Head of caudate nucleus (tissue), 42 donors: ENCODE measurements at places on chromosomes 4 and X.

DNA sequence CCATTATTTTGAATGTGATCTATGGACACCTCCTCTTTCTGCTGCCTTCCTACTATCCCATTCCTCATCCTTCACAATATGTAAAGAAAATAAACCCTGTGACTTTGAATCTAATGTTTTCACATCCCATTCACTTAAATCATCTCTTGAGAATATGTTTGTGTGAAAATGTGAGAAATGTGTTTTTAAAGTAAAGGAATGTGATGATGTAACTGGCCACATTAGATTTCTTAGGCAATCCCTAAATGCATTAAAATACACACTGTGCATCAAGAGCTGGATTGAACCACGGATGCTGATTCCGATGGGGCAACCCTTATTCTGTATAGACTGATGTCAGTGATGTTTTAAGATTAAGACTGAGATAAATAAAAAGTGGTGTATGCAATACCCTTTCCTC, 558.9 kb upstream of the TENM3 start:
- DNase-seq, result no peak

- DNase-seq, result no peak
Measured at GRCh38 chrX:13854003-13854402, 37.1 kb upstream of the GPM6B start.

DNA sequence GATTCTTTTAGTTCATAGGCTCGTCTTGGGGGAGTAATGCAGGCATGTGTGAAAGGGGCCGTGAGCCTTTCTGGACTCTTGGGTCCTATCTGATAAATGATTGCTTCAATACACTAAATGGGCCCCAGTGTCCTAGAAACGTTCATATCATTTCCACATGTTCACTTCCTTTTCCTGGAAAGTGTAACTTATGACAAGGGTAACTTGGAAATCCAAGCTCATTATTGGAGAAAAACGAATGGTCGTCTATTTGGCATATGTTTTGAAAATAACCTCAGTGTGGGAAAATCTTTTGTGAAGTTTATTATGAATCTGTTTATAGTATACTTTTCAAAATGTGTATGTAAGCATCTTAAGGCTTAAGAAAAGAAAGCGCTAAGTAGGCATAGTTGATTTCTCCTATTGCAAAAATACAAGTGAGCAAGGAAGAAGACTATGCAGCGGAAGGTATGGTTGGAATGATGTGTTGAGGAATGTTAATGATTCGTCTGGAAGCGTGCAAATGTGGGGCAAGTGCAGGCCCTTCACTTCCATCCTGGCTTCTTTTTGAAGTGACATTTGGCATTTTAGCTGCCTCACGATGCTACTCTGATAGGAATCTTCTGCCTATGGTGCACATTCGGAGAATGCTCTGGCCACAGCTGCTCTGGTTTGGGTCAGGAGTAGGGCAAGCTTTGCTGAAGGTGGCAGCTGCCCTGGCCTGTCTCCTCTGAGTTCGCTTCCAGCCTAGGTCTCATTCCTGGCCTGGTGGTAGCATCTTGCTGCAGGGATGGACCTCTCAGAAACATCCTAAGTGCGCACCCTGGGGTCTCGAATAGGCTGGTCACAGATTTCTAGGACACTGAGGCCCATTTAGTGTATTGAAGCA, 49.5 kb upstream of the STOX2 start:
- no peak for DNase-seq

- no peak for DNase-seq
Measured at GRCh38 chr4:123234955-123235354, 161.6 kb upstream of the SPRY1 start.

GRCh38 chr4:93030670-93031069, 726.9 kb downstream of the GRID2 start:
- no peak for DNase-seq

GRCh38 chr4:76981644-76982043, 32.1 kb downstream of the SEPTIN11 start:
- no peak for DNase-seq

DNA sequence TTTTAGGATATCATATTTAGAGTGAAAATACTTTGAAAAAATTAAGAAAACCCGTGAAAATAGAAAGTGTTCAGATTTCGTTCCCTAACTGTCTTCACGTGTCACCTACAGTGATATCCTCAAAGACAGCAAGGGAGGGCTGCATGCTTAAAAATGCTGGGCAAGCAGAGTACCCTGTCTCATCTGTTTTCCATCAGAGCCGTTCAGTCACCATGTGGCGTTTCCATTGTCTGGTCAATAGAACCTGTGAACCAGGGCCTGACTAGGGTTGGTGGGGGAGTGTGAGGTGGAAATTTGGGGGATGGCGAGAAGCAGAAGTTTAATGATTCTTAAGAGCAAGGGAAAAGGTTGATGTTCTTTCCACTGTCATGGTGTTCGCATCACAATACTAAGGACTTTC, 173.9 kb downstream of the BMPR1B start:
- no peak for DNase-seq

- DNase-seq, result no peak
Measured at GRCh38 chr4:4735870-4736269, 123.6 kb upstream of the MSX1 start.

DNA sequence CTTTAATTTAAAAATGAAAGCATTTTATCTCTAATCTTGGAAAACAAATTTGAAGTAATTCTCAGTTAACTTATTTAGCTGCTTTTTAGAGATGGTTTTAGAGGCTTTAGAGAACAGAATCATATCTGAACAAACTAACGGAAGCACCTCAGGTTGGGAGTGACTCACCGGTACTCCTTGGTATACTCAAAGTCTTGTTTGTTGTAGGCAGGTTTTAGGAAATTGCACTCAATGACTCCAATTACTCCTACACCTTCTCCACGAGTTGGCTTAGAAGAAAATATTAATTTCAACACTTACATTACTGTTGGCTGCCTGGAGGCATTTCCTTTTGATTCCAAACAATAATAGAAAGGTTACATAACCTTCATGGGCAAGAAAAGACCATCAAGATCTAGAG, 23.6 kb downstream of the MORC4 start:
- no peak for DNase-seq

DNA sequence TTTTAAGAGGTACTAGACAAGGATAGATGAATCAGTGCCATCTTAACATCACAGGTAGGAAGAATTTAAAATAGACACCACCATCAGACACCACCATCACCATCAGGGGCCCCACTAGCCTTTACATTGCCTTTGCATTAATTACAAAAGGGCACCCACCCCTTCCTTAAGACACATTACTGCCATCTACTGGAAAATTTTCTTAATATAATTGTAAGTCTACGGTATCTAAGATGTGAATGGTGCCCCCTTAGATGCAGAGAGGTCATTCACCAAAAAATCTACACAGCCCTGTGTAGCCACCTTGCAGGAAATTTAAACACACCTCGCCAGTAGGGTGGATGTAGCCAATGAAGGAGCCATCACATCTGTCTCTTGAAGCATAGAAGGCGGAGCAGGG, 184.1 kb downstream of the MID1IP1 start:
- DNase-seq, result no peak

DNA sequence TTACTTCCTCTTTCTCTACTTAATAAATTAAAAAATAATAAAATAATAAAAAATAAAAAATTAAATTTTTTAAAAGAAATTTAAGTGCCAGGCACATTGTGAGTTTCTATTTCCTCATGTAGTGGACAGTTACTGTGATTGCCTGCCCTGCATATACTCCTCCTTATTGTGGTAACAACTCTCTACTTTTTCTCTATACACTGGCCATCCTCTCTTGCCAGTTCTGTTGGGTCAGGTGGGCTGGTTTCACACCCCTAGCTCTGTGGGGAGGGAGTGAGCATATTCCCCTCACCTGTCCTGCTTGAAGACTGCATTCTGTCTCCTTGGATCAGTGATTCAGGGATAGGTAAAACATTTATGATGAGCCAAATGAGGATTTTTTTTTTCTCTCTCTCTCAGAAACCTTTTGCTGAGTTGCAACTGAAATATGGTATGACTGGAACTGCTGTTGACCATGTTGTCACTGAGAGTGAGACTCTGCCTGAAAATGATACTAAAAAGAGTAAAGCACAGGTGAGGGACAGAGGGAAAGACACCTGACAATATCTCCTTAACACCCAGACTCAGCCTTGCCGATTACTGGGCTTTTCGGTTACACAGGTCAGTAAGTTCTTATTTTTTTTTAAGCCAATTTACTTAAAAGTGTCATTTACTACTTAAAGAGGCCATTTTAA, 37.2 kb downstream of the CXXC4 start:
- DNase-seq, result no peak

GRCh38 chr4:156654410-156654809, 317.2 kb downstream of the PDGFC start:
- DNase-seq, result no peak

DNA sequence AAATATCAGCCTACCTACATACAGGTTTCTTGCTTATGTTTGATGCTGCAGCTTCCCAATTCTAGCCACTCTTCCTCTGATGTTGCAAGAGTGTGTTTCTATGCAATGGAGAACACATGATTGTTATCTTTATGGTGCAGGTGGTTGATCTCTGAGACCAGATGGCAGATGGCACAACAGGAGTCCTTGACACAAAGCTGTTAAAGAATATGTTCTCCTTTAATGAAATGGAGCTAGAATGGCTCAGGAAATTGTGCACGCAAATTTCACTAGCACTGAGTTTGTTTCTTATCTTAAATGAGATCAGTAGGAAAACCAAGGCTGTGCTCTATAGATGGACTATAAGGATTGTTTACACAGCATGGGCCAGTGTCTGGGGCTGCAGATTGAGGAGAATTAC, 29.9 kb upstream of the TTC29 start:
- DNase-seq, result no peak

DNA sequence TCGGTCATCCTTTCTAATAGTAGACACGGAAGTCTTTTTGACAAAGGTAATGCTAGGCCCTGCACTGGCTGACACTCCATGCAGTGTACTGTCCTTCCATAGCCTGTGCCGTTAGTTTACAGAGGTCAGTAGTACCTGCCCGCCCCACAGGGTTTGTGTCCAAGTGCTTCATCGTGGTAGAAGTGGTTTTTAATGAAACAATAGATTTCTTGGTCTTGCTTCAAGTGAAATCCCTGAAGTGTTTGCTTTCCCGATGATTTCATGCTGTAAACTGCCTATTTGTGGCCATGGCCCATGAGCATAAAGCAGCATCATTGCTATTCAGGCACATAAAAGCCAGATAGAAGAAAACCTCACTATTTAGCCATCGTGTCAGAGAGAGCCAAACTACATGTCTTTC, 139.3 kb downstream of the GPR143 start:
- DNase-seq, result no peak

- DNase-seq, result peak; percentile 18
Measured at GRCh38 chr4:78776729-78777575, 802 bp downstream of the BMP2K start.

DNA sequence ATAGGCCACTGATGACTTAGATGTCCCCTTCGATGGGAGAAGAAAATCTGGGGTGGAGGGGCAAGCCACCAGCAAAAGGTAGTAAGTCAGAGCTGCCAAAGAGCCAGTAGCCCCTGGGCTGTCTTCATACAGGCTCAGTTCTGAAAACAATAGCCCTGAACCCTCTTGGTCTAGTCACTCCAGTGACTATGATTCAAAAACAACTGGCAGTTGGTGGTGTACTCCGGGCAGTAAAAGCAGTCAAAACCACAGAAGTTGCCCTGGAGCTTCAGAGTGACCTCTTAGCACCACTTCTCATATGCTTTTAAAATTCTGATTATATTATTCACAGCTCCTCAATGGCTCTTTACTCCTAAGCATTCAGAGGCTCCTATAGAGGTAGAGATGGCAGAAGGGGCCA, 164.3 kb upstream of the MAMLD1 start:
- DNase-seq, result no peak

DNA sequence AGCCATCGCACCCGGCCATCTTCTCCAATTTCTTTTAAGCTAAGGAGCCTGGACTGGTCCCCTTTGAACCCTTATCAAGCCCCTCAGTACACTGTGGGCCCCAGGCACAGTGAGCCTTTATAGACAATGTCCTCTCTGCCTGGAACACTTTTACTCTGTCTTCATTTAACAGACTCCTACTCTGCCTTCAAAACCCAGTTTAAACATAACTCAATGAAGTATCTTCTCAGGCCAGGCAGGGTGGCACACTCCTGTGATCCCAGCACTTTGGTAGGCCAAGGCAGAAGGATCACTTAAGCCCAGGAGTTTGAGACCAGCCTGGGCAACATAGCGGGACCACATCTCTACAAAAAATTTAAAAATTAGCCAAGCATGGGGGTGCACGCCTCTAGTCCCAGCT, 27.5 kb upstream of the SMS start:
- no peak for DNase-seq

DNA sequence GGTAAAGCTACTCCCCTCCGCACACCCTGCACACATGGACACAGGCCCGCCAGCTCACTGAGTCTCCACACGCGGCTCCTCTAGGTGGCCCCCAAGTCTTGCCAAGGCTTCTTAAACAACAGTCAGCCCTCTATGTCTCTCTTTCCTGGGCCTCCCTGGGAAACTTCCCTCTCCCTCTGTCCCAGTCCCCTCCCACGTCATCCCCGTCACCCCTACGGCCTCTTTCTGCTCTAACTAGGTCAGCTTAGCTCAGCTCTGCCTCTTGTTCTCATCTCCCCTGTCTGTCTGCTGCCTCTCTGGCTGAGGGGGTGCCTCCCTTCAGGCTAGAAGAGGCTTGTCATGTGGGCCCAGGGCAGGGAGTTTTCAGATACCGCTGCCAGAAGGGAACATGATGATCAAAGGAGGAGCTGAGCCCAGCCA, 38.8 kb downstream of the SEPTIN6 start:
- peak; percentile 46 for DNase-seq

DNA sequence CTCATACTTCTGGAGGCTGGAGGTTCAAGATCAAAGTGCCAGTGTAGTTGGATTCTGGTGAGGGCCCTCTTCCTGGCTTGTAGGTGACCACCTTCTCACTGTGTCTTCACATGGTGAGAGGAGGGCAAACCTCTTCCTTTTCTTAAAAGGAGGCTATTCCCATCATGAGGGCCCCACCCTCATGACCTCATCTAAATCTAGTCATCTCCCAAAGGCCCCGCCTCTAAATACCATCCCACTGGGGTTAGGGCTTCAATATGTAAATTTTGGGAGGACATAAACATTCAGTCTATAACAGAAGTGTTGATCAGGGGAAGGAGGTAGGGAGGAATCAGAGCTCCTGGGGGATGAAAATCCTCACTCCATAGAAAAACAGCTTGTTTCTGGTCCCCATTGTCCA, 60.8 kb upstream of the DIPK2B start:
- no peak for DNase-seq

GRCh38 chr4:102574317-102574716, 73.2 kb downstream of the NFKB1 start:
- no peak for DNase-seq

DNA sequence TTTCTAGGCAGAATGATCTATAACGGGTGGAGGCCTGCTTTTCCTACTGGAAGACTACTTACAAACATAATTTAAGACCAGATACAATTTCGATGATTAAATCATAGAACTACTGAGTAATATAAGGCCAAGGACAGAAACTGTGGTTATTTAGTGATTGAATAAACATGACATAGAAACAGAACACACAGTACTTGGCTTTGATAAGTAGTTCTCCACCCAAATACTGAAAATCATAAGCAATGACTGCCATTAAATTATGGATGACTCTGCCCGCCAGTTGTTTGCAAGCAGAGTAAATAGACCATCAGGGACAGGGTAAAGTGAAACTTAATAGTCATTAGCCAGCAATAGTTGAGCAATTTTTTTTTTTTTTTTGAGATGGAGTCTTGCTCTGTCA, 17.2 kb upstream of the SMIM14 start:
- DNase-seq, result no peak
